Ascending aorta (tissue), 2 donors: ENCODE measurements at places on chromosomes 12 and 14.

DNA sequence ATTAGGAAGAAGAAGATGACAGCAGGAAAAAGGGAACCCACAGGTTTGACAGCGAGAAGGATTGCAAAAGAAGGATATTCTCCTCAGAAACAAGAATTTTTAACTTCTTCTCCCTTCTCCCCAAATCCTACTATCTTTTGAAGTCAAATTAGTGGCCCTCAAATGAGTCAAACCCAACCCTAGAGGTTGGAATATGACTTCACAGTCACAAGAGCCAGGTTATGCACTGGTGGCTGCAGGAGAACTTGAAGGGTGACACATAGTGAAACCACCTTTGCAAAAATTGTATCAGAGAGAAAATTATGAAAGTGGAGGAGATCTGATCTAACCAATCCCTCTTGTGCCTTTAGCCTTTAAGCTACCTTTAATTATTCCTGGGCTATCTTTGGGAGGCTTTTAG, 386.2 kb upstream of the CCDC196 start:
- no peak for DNase-seq

GRCh38 chr12:98504368-98504617, 11.1 kb upstream of the TMPO start:
- no peak for DNase-seq

DNA sequence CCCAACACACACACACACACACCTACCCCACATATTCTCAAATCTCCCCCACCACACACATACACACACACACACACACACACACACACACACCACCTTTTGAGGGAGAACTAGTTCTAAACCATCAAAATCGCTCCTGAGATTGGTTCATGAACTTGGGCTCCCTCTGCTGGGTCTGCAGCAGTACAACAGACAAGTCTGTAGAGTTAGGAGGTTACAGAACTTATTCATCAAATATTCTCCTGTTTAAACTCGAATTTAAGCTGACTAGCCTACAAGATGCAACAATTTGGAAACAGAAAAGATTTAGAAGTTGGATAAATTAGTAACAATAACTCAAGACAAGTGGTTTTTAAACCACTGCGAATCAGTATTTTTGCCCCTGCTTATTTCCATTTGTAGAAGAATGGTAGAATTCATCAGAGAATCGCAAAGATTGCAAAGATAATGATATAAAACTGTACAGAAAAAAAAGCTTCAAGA, 136.4 kb upstream of the USP15 start:
- no peak for DNase-seq

DNA sequence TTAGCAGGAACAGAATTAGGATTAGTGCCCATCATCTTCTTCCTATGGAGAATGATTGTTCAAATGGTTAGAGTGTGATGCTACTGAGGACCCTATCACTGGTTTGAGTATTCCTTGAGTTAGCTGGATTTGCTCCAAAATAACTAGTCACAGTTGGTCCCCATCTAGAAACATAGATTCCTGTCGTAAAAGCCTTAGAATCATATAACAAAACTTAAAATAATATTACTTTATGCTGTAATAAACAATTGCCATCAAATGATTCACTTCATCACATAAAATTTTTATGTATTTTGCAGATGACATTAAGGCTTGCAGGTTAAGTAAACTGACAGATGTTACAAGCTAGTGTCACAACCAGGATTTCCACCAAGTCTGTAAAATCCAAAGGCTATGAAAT, 209.8 kb downstream of the CCER1 start:
- no peak for DNase-seq

- DNase-seq: peak; percentile 5
These were observed 372.1 kb downstream of the ALG10 start for GRCh38 chr12:34394211-34395055.

DNA sequence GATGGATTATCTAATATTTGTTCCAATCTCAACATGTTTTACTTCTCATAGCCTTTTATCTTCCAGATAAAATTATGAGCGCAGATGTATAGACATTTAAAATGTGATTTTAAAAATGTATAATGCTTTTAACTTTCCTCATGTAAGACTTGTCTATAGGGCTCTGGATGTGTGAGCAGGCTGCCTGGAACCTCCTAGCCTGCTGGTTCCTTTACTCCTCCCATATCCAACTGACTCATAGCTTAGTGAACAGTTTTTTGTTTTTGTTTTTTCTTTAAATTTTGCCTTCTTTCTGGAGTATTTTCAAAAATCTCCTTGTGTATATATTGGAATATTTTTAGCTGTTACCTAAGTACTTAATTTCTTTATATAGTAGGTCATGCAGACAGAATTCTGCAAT, 115.4 kb downstream of the PDE3A start:
- DNase-seq: no peak

GRCh38 chr14:105899071-105899641, 372.8 kb downstream of the TMEM121 start:
- no peak for DNase-seq

GRCh38 chr12:67045650-67046049, 223.5 kb upstream of the CAND1 start:
- no peak for DNase-seq

- DNase-seq: no peak
These were observed 118.0 kb upstream of the G2E3 start for GRCh38 chr14:30440961-30441360.

- DNase-seq: no peak
These were observed 172.3 kb downstream of the NDUFA12 start for GRCh38 chr12:94831081-94831751.

- no peak for DNase-seq
These were observed 297.5 kb downstream of the NAV3 start for GRCh38 chr12:78128211-78128610.

DNA sequence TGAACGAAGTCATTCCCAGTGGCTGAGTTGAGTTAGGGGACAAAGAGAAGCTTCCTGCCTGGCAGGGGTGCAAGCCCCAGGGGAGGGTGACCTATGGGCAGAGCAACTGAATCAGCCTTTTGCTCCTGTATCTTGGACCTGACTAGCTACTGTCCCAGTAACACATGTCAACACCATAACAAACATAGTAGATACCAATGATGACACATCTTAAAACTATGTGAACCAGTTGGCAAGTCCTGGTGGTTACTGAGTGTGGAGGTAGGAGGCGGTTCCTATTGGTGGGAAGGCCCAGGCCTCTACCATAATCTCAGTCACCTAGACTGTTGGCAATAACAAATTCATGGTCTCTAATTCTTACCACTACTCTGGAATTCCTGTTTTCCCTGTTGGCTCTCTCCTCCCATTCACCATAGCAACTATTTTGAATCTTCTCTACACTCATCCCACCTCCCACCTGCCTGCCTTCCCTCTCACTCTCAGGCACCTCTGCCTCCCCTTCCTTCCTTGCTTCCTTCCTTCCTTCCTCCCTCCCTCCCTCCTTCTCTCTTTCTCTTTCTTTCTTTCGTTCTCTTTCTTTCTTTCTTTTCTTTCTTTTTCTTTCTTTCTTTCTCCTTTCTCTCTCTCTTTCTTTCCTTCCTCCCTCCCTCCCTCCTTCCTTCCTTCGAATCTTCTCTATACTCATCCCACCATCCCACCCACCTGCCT, 8.1 kb upstream of the P2RX7 start:
- no peak for DNase-seq

- no peak for DNase-seq
These were observed 5.3 kb upstream of the TSPAN8 start for GRCh38 chr12:71162832-71163763.

- DNase-seq: no peak
These were observed 18.8 kb downstream of the CEP170B start for GRCh38 chr14:104883681-104884361.

GRCh38 chr12:31007636-31008175, 66.0 kb upstream of the DDX11 start:
- no peak for DNase-seq

DNA sequence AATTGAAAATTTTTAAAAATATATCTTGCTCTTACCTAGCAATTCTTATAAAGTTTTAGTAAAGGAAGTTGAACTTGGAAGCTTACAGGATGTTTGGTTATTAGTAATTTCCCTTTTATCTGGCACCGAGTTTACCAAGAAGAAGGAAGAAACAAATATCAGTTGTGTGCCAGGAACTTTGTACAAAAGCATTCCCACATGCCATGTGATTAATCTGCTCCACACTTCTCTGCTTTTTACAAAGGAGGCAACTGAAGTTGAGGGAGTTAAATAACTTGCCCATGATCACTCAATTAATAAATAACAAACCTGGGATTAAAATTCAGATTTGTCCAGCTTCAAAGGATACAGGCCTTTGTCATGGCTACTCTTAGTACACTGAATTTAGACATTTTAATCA, 122.5 kb upstream of the BCAT1 start:
- DNase-seq: no peak

GRCh38 chr14:59154373-59154772, 34.1 kb upstream of the DAAM1 start:
- DNase-seq: no peak

DNA sequence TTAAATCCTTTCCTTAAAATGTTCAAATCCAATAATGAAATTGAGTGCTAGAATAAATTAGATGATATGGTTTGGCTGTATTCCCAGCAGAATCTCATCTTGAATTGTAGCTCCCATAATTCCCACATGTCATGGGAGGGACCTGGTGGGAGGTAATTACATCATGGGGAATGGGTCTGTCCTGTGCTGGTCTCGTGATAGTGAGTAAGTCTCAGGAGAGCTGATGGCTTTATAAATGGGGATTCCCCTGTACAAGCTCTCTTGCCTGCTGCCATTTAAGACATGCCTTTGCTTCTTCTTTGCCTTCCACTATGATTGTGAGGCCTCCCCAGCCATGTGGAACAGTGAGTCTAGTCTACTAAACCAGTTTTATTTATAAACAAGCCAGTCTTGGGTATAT, 508.5 kb downstream of the ETNK1 start:
- no peak for DNase-seq

DNA sequence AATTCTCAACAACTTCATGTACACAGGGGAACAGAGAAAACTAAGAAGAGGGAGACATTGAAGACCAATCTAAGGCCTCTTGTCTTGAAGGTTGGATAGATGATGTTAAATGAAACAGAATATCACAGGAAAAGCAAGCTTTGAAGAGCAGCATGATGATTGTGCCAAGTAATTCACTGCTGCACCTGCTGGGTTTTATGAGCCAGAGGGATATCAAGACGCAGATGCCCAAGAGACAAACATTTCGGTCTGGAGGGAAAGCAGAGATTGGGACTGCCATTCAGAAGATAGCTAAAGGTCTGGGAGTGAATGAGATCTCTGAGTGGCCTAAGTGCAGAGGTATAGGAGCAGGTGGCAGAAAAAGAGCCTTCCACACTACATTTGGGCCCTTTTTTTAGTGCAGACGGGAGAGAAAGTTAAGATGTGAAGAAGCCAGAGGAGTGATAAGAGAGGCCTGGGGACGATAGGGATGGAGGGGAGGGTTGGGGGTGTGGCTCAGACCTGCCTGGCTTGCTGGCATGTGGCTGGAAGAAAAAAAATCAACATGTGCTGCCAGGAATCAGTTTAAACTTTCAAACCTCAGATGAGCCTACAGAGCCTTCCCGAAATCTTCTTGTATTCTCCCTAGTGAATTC, 200.6 kb downstream of the AEBP2 start:
- no peak for DNase-seq

DNA sequence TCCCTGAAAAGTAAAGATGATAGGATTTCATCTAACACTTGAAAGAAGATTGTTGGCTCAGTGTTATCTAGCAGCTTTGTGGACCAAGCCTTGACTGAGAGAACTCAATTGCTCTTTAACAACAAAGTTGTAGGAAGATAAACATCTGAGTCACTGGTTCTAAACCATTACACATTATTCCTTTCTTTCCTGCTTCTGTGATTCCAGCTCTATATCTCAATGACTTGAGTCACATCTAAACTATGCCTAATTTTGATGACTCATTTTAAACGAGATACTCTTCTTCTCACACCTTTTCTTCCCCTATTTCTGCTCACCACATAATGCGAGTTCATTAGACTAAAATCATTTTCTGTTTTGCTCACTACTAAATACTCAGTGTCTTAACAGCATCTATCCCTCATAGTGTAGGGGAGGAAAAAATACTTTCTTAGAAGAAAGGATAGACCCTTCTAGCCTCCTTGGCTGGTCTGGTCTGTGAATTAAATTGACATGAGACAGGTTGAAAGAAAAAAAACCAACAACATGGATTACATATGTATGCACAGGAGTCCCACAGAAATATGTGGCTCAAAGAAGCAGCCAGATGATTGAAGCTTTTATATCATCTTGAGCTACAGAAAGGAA, 201.4 kb downstream of the C12orf50 start:
- DNase-seq: no peak

- DNase-seq: no peak
These were observed 146.1 kb upstream of the FGD4 start for GRCh38 chr12:32253154-32253790.

DNA sequence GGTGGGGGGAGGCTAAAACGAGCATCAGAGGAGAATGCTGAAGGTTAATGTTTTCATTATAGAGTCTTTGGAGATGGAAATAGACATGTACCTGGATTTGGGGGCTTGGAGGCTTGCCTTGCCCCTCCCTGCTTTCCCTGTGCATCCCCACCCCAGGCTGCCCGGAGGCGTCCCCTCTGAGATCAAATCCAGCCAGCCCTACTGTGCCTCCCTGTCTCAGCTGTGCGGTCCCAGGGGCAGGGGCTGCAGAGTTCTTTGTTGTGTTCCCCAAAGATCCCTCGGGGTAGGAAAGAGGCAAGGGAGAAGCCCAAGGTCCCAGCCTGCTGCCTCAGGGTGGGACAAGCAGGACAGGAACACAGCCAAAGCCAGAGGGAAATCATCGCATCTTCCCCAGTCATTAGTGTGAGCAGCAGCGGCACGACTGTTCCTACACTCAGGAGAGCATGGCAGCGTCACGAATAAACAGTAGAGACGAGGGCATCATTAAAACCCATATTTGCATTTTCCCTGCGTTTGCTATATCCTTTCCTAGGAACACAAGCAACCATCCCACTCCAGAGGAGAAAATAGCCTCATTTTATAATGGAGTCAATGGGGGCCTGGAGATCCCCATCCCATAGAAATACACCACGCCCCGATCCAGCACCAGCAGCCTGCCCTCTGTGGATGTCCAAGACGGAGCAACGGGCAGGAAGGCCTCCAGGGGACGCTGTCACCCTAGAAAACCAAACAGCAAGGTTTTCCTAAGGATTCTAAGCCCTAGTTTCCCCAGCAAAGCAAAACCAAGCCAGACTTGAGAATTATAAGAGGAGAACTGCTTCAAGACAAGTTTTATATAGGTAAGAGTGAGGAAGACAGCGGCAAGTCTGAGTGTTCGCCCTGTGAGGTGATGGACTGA, 32.4 kb downstream of the ANO2 start:
- no peak for DNase-seq

GRCh38 chr14:37021390-37021789, 151.0 kb downstream of the SLC25A21 start:
- no peak for DNase-seq

- DNase-seq: no peak
These were observed 114.0 kb downstream of the KLHL28 start for GRCh38 chr14:44847526-44848309.

- no peak for DNase-seq
These were observed 41.6 kb upstream of the CAPRIN2 start for GRCh38 chr12:30796313-30796780.
